Mammary epithelial cell (primary cell): ENCODE measurements at places on chromosomes 2 and 18. TPM values are rescaled to one million over a fixed set of nuclear protein-coding genes. Genes with fewer than 3 reads are reported as not detected.

DNA sequence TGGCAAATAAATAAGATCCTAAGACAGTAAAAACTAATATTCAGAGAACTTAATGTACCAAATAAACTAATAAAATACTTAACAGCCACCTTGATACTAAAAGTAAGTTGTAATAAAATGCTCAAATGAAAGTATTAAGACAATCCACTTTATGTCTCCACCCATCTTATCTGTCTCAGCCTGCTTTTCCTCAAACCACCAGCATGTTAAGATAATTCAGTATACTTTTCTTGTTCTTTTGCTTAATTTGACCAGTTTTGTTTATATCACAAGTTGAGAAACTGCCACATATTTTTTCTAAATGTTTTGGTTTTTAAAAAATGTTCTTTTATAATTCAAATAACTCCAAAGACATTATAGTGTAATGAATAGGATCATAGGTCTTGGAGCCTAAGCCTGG is 142.0 kb downstream of the MBD5 start:
- DNase-seq: no peak

POTEC gene
- polyA plus RNA-seq: not detected

DNA sequence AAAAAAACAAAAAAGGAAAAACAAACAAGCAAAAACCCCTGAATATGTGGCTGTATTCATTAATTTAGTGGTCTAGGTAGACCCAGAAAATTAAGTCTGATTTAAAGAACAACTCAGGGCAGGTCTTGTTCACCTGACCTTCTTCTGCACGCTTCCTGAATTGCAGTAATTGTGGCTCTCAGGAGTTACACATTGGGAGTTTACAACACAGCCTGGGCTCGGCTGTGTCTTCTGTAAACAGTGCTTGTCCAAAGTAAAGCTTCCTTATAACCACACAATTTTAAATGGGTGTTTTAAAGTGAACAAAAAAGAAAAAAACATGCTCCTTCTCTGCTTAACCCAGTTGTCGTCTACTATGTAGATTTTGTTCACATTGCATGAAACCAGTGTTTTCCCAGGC is 8.3 kb upstream of the MTIF2 start:
- no peak for DNase-seq

DNA sequence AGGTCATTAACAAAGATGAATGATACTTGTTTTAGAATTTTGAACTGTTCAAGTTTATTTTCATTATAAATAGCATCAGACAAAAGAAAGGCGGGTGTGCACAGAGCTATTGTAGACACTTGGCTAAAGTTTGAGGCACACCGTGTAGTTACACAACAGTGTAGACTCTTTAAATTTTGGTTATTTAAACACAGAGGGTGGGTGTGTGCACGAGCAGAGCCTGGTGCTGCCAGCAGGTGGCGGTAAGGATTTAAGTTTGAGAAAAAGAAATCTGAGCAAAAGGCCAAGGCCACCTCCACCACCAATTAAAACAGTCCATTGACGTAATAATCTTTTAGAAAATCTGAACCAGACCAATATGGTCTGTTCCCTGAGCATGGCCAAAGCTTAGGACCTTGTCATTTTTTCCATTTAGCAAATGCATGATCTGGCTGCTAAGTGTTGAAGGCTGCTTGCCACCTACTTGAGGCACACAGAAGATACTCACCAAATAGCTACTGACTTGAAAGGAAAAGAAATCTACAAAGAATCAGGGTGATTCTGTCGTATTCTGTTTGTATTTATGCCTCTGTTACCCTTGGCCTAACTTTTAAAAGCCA is 14.3 kb downstream of the COPS7B start:
- no peak for DNase-seq

- DNase-seq: no peak
Observed at GRCh38 chr2:218332920-218333645, 23.6 kb upstream of the CATIP start.

EGR4 gene
- 0.02 TPM for polyA plus RNA-seq

FSIP2 gene
- polyA plus RNA-seq: 0.29 TPM

- DNase-seq: peak; percentile 35
Observed at GRCh38 chr2:207833251-207833751, 63.6 kb upstream of the FZD5 start.

- peak; percentile 99 for DNase-seq
Observed at GRCh38 chr2:173048897-173049661, 26.6 kb upstream of the MAP3K20 start.

- DNase-seq: no peak
Observed at GRCh38 chr2:232971744-232972143, 41.3 kb downstream of the NGEF start.

DNA sequence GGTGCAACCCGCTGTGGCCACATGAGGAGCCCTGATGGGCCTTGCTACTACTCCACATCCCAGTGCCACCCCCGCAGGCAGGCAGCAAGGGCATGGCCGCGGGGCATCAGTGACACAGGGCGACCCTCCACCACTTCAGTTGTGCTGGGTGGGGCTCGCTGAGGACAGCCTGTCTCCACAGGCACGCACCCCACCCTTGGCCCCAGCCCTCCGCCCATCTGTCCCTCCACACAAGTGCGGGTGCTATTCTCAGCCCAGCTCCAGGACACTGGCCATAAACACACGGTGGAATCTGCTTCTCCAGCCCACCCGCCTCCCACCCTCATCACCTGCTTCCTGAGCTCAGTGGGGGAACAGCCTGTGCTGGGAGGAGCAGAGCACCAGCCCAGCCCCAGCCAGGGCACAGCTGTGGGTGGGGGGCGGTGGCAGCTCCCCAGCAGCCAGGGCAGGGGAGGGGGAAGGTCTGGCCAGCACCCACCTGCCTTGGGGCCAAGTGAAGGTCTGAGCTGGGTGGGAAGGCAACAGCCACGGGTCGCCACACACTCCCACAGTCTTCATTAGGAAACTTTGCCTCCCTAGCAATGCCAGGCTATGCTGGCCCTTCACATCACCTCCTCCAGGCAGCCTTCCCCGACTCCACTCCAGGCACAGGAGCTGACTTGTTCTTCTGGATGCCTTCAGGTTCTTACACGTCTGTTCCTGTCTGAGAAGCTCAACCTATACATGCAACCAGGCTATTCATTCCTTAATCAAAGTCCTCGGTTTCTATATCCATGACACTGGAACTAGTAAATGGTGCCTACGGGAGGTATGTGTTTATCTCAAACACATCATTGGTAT is 16.5 kb downstream of the BIN1 start:
- no peak for DNase-seq

PRSS56 gene
- polyA plus RNA-seq: not detected

GRCh38 chr2:31354837-31355236 is 59.7 kb downstream of the XDH start:
- no peak for DNase-seq

DTNA gene
- polyA plus RNA-seq: 2.6 TPM

GPR45 gene
- polyA plus RNA-seq: not detected
